ENCODE measurements at places on chromosomes 12 and 14. TPM values are rescaled to one million over a fixed set of nuclear protein-coding genes. Genes with fewer than 3 reads are reported as not detected.

Gene KRT86
- total RNA-seq, result 30.3 TPM

Gene ANKRD33
- total RNA-seq, result not detected

Gene GPHB5
- not detected for total RNA-seq

Gene TGFB3
- 0.63 TPM for total RNA-seq

Gene OTX2
- not detected for total RNA-seq

Gene PLD4
- 0.17 TPM for total RNA-seq

Gene MYH6
- total RNA-seq, result not detected

Gene MMP17
- 13.3 TPM for total RNA-seq

Gene REM2
- total RNA-seq, result 0.29 TPM

Data from A549 treated with DMSO at 1 μM for 4 hours (cell line).